ENCODE measurements at places on chromosomes 2 and 18. TPM values are rescaled to one million over a fixed set of nuclear protein-coding genes. Genes with fewer than 3 reads are reported as not detected.

DNA sequence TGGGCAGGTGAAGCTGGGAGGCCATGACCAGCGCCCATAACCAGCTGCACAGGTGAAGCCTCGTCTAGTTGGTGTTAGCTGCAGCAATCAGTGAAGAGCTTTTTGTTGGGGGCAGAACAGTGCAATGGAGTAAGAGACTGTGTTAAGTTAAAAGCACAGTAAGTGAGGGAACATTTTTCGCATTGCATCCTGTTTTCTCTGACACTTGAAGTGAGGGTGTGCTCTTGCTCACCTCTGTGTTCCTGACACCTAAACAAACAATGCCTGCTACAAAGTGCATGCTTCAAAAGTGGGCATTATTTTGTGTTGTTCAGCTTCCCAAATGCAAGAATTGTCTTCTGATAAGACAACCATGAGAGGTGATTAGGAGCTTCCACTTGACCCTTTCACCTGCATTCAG lies 324.0 kb upstream of the ACVR2A start:
- DNase-seq, result no peak

DNA sequence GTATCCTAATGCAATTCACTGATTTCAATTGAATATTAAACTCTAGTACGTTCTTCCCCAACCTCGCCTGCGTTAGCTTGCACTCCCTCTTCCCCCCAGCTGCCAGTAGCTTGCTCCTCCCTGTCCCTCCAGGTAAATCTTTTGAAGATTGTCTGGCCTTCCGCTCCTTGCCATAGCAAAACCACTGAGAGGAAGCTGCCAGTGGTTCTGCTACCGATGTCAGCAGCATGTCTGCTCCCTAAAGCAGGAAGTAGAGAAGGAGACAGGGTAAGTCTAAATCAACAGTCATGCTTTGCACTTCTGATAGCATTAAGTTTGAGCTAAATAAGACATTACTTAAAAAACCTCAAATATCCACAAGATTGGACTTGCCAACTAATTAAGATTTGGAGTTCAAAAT lies 89.1 kb downstream of the SCN2A start:
- no peak for DNase-seq

DNA sequence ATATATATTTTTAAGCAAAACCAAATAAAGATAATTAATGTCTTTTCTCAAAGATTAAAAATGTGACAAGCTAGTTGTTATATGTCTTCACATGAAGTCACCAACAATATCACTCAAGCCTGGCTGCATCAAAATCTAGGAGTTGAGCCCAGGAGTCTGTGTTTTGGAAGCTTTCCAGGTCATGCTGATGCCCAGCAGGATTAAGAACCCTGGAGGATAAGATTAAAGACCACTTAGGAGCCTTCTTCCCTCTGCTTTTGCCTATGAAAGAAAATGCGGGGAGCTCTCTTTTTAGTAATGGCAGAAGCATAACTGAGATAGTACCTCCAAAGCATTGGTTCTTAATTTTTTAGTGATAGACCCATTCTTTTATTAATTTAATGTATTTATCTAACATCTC lies 157.4 kb downstream of the ASXL3 start:
- no peak for DNase-seq

DNA sequence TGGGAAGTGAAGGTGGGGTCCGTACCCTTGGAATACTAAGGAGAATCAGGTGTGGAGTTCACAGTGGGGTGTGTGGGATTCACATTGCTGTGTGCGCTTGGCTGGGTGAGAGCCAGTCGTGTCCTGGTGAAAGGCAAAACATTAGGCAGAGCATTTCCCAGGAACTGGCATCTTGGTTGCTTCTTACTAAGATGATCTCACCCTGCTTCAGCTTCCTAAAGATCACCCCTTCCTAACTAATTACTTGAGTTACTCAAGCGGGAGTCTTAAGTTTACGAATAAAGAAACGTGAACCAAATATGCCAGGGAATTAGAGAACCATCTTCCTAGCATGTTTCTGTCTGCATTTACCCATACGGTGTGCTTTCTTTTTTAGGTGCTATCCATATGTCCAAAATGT lies 122.9 kb downstream of the NCK2 start:
- no peak for DNase-seq

GRCh38 chr2:231132129-231132528 lies 7.3 kb upstream of the HTR2B start:
- DNase-seq, result no peak

- DNase-seq, result no peak
Observed at GRCh38 chr2:100008956-100009355, 133.4 kb downstream of the AFF3 start.

GRCh38 chr2:223601932-223602666 lies at the start of gene SCG2:
TSS of gene SCG2 (minus strand) at chr2:223602361. CDS start at chr2:223599282, 3,079 bp downstream.
- DNase-seq, result peak; percentile 51

- no peak for DNase-seq
Observed at GRCh38 chr2:121485039-121485438, 45.6 kb upstream of the RNU4ATAC start.

GRCh38 chr18:44186001-44186400 lies 494.7 kb upstream of the SETBP1 start:
- DNase-seq, result no peak

DNA sequence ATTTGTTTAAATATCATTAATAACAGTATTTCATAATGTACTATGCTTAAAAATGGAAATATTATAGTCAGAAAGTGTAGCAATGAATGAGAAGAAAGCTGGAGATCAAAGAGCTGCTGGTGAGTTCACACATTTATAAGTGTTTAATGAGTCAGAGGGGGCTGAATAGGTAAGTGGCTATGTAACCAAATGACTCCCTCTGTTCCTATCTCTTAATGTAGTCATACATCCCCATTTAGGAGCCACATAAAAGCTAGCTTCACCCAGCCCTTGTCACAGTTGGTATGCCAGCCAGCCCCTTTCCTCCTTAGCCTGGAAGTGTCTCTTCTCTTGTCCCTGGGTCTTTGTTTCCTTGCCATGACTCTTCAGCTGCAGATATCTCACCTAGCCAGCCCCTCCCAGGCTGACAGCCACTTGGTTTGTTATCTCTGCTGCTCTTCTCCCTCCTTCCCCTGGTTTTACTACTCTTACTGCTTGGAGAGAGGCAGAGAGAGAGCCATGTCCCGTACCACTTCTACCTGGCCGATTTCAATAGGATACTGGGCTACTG lies 438.6 kb upstream of the HNMT start:
- no peak for DNase-seq

GRCh38 chr2:11482473-11483035 lies 16.6 kb upstream of the E2F6 start:
- peak; percentile 32 for DNase-seq

DNA sequence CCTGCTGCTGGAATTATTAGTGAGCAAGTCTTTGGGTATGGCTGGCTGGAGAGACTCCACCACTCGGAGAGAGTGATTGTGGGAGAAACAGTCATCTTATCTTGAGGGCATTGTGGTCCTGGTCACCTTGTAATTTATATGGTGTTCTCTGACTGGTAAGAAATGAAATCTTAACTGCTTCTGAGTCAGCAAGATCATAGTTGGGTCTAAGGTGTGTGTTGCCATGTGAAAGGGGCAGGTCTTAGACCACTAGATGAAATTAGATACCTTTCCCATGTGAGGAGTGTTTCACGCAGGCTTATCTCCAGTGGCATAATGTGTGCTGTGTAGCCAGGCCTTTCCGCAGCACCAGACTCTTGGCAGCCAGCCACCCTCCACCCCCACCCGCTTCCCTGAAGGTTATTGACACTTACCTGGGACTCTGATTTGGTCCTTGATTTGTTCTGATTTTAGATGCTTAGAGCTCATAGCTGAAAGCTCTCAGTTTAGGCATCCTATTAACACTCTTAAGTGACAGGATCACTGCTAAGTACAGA lies 7.7 kb downstream of the MAPRE3 start:
- peak; percentile 37 for DNase-seq

- DNase-seq, result no peak
Observed at GRCh38 chr2:102357937-102358336, 2.3 kb downstream of the IL18R1 start.

DNA sequence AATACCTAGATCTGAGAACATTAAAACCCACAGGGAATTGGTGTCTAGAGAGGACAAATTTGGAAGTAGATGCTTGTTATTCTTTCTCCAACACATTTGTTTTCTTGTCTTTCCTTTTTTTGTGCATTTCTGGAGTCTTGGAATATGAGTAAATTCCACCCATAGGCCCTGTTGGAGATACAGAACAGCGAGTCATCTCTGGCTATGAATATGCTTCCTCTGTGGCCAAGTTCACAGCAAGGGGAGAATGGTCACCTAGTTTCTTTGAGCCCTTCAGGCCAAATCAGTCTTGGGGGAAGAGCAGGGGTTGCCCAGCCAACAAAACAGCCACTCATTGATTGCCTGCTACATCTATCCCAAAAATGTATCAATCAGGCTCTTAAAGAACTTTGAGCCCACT lies 31.3 kb downstream of the SP140L start:
- DNase-seq, result no peak

- DNase-seq, result no peak
Observed at GRCh38 chr2:150476286-150476685, 11.2 kb downstream of the RND3 start.

DNA sequence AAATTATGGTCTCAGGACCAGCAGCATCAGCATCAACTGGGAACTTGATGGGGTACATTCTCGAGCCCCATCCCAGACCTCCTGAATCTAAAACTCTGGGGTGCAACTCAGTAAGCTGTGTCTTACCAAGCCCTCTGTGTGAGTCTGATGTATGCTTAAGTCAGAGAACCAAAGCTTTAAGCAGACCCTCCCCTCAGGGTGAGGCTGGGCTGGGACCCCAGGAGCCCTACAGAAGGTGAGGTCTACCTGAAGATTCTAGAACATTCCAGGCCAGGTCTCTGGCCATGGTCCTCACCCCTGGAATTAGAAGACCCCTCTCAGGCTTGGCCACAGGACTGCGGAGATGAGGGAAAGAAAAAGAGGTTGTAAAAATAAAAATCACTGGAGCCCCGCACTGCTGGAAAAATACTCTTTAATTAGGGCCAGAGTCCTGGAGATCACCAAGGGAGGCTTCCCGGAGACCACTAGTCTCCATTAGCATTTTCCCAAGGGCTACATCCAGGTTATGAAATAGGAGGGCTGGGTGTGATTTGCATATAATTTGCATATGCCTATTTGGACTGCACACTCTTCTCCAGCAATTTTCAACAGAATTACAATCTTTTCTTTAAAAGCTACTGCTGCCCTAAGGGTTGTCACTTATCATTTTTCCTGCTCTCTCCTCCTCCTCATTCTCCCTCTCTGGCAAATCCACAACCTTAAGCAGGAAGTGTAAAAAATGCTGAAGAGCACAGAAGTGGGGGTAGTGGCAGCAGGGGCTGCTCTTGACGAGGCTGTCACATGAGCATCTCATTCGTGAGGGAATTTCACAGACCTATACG lies 100.2 kb downstream of the ZBTB7C start:
- DNase-seq, result no peak

DNA sequence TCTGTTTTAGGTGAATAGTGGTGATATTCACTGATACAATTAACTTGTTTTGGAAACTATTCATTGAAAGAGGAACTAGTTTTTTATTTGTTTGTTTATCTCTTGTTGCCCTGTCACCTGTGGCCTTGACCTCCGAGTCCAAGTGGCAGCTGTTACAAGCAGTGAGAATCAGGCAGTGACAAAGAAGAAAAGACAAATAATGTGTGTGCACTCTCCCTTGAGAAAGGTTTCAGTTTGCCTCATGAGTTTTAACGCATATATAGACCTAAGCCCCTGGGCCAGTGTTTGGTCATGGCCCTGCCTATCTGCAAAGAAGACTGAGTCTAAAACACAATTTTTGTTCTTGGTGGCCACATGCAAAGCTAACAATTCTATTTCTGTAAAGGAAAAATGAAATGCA lies 15.3 kb downstream of the KYNU start:
- no peak for DNase-seq

DNA sequence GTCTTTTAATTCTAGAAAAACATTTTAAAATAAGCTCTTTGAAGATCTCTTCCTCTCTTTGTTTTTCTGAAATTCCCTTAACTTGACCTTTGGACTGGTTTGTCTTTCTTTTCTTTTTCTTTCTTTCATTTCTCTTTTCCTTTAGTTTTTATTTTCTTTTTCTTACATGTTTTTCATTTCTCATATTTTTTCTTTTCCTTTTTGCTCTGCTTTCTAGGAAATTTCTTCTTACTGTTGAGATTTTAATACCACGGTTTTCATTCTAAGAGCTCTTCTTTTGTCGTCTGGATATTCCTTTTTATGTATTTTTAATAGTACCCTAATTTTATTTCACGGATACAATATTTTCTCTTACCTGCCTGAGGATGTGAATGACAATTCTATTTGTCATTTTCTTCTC lies 337.8 kb downstream of the AGPS start:
- no peak for DNase-seq

DNA sequence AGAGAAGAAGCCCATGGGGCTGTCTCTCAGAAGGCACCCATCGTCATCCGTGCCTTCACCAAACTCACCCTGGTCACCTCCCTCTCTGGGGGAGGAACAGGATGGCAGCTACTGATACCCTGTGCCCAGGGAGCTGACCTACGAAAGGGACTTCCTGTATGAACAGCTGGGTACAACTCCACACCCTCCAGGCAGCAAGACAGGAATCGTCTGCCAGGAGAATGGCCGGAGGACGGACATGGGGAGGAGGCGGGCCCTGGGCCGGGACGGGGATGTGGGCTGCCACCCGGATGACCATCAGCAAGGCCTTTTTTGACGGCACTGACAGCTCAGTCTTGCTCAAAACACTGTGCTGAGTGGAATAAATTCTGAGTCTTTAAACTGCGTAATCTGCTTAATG lies 243.6 kb downstream of the HDAC4 start:
- DNase-seq, result peak; percentile 8

- no peak for DNase-seq
Observed at GRCh38 chr2:222423186-222423585, 1.2 kb upstream of the SGPP2 start.

DNA sequence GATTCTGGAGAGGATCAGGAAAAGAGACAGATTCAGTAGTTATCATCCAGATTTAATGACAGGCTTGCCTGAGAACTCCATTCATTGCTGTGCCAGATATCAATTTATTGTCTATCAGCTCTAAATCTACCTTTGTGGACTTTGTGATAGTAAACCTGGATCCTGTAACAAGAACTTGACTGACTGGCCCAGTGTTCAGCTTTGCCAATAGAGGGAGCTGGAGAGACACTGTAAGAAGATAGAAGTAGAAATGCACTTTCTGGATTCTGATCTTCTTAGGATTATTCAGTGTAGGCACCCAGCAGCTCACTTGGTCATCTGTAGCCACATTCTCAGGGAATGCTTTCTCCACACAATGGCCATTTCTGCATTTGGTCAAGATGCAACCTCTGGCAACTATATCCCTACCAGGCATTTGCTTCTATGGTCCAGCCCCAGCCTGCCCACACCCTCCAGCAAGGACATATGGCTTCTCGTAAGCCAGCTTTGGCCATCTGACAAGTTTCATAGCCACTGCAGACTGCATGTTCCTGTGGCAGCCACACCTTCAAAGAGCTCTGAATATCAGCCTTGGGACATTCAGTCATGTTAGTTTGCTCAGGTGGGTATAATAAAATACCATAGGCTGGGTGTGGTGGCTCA lies 6.1 kb upstream of the SERPINB8 start:
- DNase-seq, result no peak

- no peak for DNase-seq
Observed at GRCh38 chr18:26488417-26489009, 59.8 kb downstream of the KCTD1 start.

GRCh38 chr2:71716697-71717624 lies 263.6 kb downstream of the DYSF start:
- DNase-seq, result peak; percentile 96

The REG3G gene
- not detected for total RNA-seq

The TSPYL6 gene
- total RNA-seq, result 0.08 TPM

The MAP4K3 gene
- total RNA-seq, result 37.1 TPM

The ALK gene
- total RNA-seq, result 0.14 TPM

The RAB6C gene
- total RNA-seq, result 0.16 TPM

The PTPRN gene
- total RNA-seq, result 0.11 TPM

The INSIG2 gene
- total RNA-seq, result 15.9 TPM

The FAM124B gene
- 1.1 TPM for total RNA-seq

The BCL2 gene
- 7.3 TPM for total RNA-seq

The SLC1A4 gene
- total RNA-seq, result 13.2 TPM
